Central memory CD4-positive, alpha-beta T cell (primary cell): ENCODE measurements at places on chromosomes 6 and 20.

GRCh38 chr20:5180933-5181332 lies 54.1 kb downstream of the CDS2 start:
- no peak for DNase-seq

- DNase-seq: no peak
These were observed 178.9 kb downstream of the SASH1 start for GRCh38 chr6:148521586-148521985.

DNA sequence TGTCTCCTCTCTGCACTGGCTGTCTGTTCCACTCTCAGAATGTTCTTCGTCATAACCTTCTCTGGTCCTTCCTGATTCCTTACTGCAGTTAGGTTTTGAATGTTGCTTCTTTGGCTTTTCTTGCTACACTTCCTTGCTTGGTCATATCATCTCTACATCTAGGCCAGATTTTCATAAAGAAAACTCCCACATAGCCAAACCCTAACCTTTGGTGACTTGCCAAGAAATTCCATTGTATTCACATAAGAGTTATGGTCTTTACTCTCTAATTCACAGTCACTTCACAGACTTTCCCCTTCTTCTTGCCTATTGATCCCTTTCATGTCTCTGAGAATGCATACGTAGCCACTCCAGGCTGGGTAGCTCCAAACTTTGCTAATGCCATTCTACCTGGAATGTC lies 41.9 kb upstream of the SIM1 start:
- DNase-seq: no peak

DNA sequence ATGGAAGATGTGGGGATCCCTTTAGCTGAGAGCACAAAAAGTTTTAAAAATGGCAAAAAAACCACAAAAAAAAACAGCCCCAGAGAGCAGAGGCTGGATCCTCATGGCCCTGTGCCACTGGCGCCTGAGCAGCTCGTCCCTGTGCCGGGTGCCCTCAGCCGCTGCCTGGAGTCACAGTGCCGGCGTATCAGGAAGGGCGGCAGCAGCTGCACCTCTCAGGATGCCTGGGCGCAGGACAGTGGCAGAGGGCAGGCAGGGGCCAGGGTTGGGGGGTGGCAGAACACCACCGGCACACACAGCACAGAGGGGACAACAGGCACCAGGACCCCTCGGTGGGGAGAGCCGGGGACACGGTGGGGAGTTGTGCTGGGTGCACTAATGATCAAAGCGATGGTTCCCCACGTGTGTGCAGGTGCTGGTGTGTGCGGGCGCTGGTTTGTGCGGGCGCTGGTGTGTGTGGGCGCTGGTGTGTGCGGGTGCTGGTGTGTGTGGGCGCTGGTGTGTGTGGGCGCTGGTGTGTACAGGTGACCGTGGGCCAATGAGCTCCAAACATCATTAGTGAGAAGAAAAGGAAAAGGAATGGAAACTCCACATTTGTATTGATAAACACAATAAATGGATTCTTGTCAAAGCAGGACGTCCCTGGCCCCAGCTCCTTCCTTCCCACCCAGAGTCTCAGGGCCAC lies 1.5 kb upstream of the FRMD1 start:
- DNase-seq: no peak

DNA sequence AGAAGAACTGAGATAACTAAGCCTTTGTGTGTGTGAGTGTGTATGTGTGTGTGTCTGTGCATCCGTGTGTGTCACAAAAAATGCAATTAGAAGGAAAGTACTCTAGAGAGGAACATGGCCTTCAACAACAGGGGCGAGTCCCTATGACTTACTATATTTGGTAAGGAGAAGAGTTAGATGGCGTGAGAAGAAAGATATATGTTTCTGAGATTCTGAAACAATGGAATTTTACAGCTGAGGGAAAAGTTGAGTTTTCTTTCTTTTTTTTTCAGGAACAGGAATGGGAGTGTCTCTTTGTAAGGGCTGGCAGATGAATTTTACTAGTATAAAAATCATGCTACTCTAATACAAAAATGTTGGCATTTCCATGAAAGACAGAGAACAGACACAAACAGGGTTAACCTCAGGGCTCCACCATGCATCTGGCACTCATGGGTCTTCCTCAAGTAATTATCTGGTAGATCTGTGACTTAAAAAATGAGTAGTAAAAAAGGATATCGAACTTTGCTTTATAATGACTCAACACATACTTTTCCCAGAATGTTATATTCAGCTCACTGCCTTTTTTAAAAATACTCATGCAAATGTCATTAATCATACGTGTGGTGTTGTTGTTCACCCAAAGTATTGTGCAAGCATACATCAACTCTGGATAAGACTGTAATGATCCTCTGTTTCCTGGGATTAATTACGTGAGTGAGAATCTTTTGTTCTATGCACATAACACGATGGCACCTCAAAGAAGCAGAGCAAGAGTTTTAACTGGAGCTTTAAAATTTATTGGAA lies 12.8 kb upstream of the SASH1 start:
- DNase-seq: no peak

DNA sequence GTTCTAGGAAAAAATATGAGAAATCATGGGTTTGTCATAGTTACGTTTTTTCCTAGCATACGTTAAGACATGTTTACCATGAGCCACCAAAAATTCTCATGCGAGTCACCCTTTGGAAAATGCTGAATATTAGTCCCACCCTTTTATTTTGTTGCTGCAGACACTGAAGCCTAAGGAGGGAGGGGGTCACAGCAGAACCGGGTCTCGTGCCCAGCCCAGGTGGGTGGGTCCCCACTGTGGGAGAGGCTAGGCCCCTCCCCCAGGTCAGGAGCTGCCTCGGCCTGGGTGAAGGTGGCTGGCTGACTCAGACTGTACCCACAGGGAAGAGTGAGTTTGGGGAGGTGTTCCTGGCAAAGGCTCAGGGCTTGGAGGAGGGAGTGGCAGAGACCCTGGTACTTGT lies 26.2 kb upstream of the SRF start:
- DNase-seq: no peak

GRCh38 chr6:156777577-156778453 lies 637 bp downstream of the ARID1B start:
- DNase-seq: peak; percentile 69

DNA sequence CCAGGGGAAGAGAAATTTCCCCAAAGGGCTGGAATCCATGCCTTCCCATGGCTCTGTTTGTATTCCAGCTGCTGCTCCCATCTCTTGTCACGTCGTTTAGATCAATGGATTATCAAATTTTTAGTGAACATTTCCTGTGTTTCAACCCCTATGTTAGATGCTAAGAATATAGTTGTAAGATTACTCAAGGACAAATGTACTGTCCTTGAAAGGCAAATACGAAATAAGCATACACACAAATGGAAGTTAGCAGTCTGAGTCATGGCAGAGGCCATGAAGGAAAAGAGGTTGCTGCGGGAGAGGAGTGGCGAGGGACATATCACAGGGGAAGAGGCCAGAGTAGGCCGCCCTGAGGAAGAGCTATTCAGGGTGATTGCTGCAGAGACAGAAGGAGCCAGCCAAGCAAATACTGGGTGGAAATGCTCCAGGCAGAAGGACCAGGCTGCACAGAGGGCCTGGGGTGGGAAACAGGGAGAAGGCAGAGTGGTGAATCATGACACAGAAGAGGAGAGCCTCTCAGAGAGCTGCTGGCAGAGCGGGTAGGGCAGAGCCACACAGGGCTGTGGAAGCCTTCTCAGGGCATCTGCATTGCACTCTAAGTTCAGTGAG lies 219.2 kb upstream of the LRFN2 start:
- no peak for DNase-seq

- no peak for DNase-seq
These were observed 27.9 kb downstream of the STK38 start for GRCh38 chr6:36519352-36519751.

- no peak for DNase-seq
These were observed 23.3 kb downstream of the HSF2 start for GRCh38 chr6:122422614-122423267.

DNA sequence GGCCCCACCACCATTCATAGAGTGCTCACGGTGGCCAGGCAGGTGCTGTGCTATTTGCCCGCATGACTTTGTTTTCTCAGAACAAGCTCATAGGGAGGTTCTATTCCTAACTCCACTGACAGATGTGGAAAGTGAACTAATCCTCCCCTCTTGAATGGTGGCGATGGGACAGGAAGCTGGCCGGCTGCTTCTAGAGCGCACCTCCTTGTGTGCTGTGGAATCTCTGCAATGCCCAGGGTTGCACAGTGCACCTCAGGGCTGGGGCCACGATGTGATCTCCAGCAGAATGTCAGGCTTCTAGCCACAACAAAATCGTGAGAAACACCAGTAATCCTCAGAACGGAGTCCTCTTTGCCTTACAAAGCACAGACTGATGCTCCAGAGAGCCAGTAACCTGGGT lies 53.8 kb upstream of the SLC22A23 start:
- DNase-seq: no peak
